ENCODE measurements at places on chromosomes 3 and 15.

- DNase-seq = no peak
Observed at GRCh38 chr3:73685061-73685460, 60.3 kb upstream of the PDZRN3 start.

DNA sequence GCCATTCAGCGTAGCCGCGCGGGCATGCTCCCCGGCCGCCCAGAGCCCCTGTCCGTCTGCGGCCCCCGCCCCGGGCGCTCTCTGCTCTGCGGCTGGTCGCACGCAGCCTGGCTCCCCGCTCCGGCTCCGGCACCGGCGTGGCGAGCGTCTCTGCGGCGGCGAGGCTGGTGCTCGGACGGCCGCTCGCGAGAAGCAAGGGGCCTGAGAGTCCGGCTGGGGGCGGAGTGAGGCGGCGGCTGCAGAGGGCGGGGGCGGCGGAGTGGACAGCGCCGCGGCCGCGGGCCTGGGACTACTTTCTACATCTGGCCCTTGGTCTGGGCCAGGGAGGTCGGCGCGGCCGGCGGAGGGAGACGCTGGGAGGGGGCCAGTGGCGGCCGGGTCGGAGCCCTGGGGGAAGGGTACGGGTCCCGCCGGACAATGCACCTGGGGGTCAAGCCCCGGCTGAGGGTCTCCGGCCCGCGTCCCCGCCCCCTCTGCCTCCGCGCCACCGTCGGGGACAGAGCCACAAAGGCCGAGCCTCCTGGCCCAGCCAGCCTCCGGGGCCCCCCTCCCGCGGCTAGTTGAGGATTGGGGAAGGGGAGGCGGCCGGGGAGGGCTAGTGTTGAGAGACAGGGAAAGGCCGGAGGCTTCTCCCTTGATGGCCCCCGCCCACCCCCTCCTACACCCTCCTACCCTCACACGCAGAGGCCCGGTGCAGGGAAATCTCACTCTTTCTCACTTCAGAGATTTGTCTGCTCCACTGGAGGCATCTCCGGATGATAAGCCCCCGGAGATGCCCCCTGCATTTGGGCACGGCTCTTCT lies at the start of gene PRTG:
TSS of gene PRTG (minus strand) at position 226 of the 802 bp plus-strand sequence. CDS start at position 5, 221 bp downstream.
- DNase-seq = no peak

- no peak for DNase-seq
Observed at GRCh38 chr3:143811602-143812001, 36.7 kb downstream of the SLC9A9 start.

- DNase-seq = peak; percentile 87
Observed at GRCh38 chr3:101010296-101010695, 17.1 kb upstream of the ABI3BP start.

GRCh38 chr3:24101676-24102168 lies 156.6 kb downstream of the NR1D2 start:
- DNase-seq = peak; percentile 50

- no peak for DNase-seq
Observed at GRCh38 chr15:76235186-76235826, 76.0 kb downstream of the ETFA start.

DNA sequence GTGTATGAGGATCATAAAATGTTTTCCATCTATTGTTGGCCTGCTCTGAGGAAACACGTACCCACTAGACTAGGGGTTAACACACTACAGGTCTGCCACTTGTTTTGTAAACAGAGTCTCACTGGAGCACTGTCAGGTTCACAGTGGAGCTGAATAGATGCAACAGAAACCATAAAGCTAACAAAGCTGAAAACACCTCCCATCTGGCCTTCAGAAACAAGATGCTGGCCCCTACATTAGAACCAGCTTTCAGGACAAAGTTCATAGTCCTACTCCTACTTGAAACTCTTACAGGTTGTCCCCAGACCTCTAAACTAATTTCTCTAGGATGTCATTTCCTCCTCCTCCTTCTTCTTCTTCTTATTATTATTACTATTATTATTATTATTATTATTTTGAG lies 42.3 kb downstream of the SNX4 start:
- DNase-seq = no peak

DNA sequence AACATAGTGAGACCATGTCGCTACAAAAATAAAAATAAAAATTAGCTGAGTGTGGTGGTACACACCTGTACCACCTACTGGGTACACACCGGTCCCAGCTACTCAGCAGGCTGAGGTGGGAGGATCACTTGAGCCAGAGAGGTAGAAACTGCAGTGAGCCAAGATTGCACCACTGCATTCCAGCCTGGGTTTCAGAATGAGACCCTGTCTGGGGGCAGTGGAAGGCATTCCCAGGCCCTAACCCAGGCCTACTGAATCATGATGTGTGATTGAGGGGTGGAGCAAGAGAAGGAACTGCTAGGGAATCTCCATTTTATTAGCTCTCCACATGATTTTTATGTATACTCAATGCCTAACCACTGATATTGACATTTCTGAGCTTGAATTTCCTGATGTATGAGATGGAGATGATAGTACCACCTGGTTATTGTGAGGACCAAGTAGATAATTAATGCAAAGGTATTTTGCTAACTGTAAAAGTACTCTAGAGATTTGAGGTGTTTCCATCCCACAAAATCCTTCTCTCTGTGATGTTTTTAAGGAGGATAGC lies 169.5 kb upstream of the UMPS start:
- no peak for DNase-seq

- no peak for DNase-seq
Observed at GRCh38 chr15:77251662-77252061, 168.2 kb downstream of the PEAK1 start.

Measured in fibroblast of skin of left biceps (primary cell).